ENCODE measurements at places on chromosomes 12 and 14. TPM values are rescaled to one million over a fixed set of nuclear protein-coding genes. Genes with fewer than 3 reads are reported as not detected.

The CBLN3 gene
- total RNA-seq: 14.0 TPM

The KCNA5 gene
- 1.4 TPM for total RNA-seq

The KLRD1 gene
- 1.8 TPM for total RNA-seq

The CATSPERB gene
- 10.5 TPM for total RNA-seq

The HOXC10 gene
- total RNA-seq: not detected

- no peak for DNase-seq
Observed at GRCh38 chr12:104733717-104734175, 224.3 kb downstream of the SLC41A2 start.

DNA sequence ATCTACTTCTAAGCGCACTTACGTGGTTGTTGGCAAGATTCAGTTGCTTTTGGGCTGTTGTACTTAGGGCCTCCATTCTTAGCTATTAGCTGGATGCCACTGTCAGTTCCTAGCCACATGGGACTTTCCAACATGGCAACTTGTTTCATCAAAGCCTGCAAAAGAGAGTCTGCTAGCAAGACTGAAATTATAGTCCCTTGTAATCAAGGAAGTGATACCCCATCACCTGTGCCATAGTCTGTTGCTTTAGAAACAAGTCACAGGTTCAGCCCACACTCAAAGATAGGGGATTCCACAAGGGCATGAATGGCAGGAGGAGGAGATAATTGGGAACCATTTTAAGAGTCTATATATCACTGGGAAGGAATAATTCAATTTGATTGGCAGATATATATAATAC is 27.1 kb upstream of the SLC17A8 start:
- DNase-seq: no peak

- DNase-seq: no peak
Observed at GRCh38 chr12:89450907-89451306, 73.7 kb downstream of the GALNT4 start.
